ENCODE measurements at places on chromosomes 11 and 22. TPM values are rescaled to one million over a fixed set of nuclear protein-coding genes. Genes with fewer than 3 reads are reported as not detected.

DNA sequence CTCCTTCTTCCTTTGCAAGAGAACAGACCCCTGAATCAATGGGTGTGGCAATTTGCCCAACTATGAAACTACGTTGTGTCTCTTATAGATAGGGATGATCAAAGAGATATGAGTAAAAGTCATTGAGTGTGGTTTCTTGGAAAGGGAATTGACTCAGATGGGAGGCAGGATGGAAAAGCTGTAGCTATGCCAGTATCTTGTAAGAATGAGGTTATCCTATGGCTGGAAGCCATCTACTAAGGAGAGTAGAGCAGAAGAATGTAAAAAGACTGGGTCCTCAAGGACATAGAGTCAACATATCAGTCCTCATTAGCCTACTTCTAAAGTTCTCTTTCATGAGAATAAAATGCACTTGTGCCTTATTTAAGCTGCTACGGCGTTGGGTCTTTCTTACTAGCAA is 78.9 kb upstream of the POU2AF2 start:
- H3K4me1 ChIP-seq, result no peaks in the 10 kb centered on the region
- no peaks in the 10 kb centered on the region for H3K36me3 ChIP-seq
- DNase-seq, result no peak
- H3K4me3 ChIP-seq, result no peak overlapping the region
- no peak overlapping the region for H3K27ac ChIP-seq
- no peaks in the 10 kb centered on the region for H3K27me3 ChIP-seq

DNA sequence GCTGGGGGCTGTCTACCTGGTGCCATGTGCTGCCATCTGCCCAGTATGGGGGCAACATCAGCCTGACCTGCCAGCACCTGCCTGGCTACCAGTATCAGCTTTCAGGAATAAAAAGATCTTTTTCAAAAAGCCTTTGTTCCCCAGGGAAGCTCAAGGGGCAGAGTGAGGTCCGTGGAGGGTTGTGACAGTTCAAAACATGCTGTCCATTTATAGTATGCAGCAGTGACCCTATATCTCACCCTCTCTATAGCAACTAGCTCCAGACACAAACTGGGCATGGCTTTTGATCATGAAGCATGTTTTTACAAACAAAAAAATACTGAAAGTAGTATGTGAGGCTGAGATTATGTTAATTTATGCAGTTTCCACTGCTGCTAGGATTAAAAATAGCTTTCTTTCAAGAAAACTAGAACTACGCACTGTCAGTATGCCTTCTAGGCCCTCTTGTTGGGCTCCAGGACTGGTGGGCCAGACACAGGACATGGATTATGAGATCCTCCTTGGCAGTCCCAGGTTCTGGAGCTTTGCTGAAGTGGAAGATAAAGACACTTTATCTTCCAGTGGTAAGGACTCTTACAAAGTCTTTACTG is 23.4 kb downstream of the NAV2 start:
- peak overlapping the region; percentile 36 for H3K27ac ChIP-seq
- no peak for DNase-seq
- H3K27me3 ChIP-seq, result no peaks in the 10 kb centered on the region
- no peaks in the 10 kb centered on the region for H3K36me3 ChIP-seq
- peaks cover 61% of the 10 kb centered on the region for H3K4me1 ChIP-seq
- H3K4me3 ChIP-seq, result no peak overlapping the region

GRCh38 chr11:29319210-29319609 is 697.6 kb downstream of the KCNA4 start:
- H3K36me3 ChIP-seq, result no peaks in the 10 kb centered on the region
- H3K4me3 ChIP-seq, result no peak overlapping the region
- H3K27me3 ChIP-seq, result no peaks in the 10 kb centered on the region
- no peak for DNase-seq
- H3K4me1 ChIP-seq, result no peaks in the 10 kb centered on the region

DNA sequence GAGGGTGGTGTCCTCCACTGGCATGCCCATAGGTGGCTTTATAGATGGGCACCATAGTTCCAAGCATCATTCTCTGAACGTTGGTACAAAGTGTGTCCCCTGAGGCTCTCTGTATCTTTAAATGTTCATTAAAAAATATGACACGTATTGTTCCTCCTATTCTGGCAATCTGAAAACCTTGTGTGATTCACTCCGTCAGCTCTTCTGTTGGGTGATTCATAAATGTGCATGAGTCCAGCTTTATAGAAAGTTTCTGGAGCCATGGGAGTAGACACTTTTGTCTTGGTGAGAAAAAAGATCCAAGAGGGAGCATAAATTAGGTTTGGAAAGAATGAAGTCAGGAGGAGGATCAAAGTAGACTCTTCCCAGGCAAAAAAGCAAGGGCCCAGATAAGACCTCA is 728.8 kb downstream of the NELL1 start:
- no peak overlapping the region for H3K27ac ChIP-seq
- H3K4me3 ChIP-seq, result no peak overlapping the region
- no peaks in the 10 kb centered on the region for H3K27me3 ChIP-seq
- no peak for DNase-seq
- H3K36me3 ChIP-seq, result no peaks in the 10 kb centered on the region

GRCh38 chr22:38614332-38615063 is 41.7 kb downstream of the FAM227A start:
- H3K36me3 ChIP-seq, result no peaks in the 10 kb centered on the region
- no peaks in the 10 kb centered on the region for H3K27me3 ChIP-seq
- peak overlapping the region; percentile 85 for H3K27ac ChIP-seq
- H3K4me3 ChIP-seq, result no peak overlapping the region
- no peak for DNase-seq

DNA sequence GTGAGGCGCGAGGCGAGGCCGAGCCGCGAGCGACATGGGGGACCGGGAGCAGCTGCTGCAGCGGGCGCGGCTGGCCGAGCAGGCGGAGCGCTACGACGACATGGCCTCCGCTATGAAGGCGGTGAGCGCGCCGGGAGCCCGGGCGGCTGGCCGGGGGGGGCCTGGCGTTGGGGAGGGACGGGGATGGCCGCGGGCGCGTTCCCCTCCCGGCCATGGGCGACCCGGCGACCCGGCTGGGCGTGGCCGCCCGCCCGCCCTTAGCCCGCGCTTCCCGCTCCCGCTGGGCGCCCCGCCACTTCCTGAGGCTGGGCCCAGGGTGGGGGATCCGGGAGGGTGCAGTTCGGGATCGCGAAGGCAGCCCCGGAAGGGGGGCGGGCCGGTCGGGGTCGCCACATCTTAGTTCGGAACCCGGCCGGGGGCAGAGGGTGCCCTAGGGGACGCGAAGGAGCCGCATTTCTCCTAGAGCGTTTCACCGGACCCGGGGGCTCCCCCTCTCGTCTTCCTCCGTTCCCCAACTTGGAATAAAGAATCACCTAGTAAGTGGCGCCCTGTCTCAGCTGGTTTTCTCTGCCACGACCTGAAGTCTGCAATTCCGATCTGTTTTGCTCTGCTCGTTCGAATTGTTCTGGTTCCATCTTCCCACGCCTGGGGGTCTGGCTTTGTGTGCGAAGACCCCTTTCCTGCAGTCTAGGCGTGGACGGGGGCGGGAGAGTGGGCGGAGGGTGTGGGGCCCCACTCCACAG is 536 bp downstream of the YWHAH start:
- peaks cover 14% of the 10 kb centered on the region for H3K36me3 ChIP-seq
- H3K27ac ChIP-seq, result peak overlapping the region; percentile 100
- peaks cover 56% of the 10 kb centered on the region for H3K4me1 ChIP-seq
- DNase-seq, result peak; percentile 65
- H3K27me3 ChIP-seq, result no peaks in the 10 kb centered on the region

DNA sequence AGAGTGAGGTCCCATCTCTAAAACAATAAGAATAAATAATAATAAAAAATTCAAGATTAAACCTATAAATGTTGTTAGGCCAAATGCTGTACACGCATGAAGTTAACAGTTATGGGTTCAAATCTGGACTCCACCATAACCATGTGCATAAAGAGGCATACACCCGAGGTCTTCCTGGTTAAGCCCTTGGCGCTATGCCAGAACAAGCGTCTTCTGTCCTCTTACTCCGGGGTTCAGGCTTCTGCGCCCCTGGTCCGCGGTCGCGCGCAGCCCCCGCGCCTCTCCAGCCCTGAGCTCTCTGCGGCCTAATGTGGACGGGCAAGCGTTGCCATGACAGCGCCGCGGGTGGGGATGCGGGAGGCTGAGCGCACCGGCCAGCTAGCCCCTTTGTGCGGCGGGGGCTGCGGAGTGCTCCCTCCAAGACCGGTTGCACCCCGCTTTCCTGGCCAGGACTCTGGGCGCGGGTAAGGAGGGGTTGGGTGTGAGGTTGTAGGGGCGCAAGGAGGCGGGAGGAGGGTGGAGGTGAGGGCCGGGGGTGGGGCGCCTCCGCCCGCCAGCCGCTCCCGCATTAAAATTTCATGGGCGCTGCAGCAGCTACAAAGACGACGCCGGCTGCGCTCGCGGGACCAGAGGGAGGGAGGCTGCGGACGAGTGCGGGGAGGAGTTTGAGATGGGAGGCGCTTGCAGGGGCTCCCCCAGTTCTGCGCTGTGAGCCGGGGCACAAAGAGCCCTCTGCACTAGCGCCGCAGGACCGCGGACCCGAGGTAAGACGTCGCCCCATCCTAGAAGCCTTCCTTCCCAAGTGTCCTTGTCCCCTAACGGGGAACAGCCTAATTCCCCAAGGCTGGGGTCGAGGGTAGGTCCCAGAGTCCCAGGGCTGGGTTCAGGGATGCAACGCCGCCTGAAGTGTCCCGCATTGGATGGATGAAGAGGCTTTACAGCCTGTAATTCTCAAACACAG is at the start of gene MIAT:
Gene MIAT, plus strand, starts transcription at position 698 of the 961 bp plus-strand sequence.
- peaks cover 26% of the 10 kb centered on the region for H3K4me1 ChIP-seq
- peak within 1 kb of the TSS; percentile 56 for H3K4me3 ChIP-seq
- no peak within 1 kb of the TSS for H3K27ac ChIP-seq
- peaks cover 98% of the 10 kb centered on the region for H3K27me3 ChIP-seq

GRCh38 chr11:115349335-115350017 is 154.7 kb downstream of the CADM1 start:
- H3K27me3 ChIP-seq, result no peaks in the 10 kb centered on the region
- no peaks in the 10 kb centered on the region for H3K36me3 ChIP-seq
- no peak overlapping the region for H3K27ac ChIP-seq

- H3K27ac ChIP-seq, result no peak overlapping the region
- no peaks in the 10 kb centered on the region for H3K4me1 ChIP-seq
- H3K27me3 ChIP-seq, result no peaks in the 10 kb centered on the region
- H3K36me3 ChIP-seq, result no peaks in the 10 kb centered on the region
- DNase-seq, result no peak
- H3K4me3 ChIP-seq, result no peak overlapping the region
Observed at GRCh38 chr11:36775130-36775529, 177.1 kb upstream of the RAG2 start.

DNA sequence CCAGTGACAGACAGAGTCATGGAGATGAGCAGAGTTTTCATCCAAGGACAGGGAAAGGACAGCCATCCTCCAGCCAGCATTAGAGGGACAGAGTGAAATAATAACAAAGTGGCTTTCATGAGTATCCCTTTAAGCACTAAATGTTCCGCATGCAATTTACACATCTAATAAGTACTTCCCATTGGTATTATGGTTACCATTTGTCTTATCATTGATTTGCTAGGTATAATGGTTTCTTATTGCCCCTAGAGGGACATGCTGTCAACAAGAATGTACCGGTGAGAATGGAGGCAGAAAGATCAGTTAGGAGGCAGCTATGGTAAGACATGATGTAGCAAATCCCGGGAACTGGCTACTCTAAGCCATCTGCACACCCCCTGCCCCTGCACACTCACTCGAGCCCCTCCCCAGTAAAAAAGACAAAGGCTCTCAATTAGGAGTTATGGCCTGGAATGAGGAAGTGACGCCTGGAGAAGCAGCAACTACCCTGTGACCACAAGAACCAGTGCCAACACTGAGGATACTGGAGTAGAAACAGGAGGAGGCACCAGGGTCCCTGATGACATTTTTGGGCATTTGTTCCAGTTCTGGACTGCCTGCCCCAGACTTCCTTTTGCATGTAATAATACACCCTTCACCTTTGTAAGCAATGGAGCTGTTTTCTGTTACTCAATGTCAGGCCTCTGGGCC is 30.2 kb upstream of the HMGXB4 start:
- H3K27me3 ChIP-seq, result peaks cover 87% of the 10 kb centered on the region
- DNase-seq, result no peak

DNA sequence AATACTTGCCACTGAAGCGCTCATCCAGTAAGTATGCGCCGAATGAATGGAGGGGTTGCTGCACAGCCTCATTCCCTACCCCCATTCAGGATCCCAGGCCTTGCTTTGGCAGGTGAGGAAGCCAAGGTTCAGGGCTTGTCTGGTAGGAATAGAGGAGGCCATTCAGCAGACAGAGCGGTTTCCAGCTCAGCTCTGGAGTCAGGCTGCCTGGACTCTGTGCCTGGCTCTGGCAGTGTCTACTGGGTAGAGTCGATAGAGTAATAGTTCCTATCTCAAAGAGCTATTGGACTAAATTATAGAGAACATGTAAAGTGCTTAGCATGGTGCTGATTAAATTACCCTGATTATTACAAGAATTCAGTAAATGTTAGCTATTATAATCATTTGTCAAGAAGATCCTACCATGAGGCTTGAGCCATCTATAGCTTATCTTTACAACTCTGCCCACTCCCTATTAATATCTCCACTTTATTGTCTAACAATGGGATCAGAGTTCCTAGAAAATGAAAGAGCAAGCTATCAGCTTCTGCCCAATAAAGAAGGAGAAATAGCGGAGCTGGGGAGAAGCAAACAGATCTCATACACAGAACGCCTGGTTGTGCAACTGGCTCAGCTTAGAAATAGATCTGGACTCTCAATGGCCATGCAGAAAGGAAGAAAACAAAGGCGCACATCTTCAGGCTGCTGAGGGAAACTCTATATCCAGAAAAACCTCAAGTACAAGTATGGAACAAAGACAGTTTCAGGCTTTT is 6.6 kb upstream of the SNX32 start:
- no peaks in the 10 kb centered on the region for H3K4me1 ChIP-seq
- DNase-seq, result no peak
- H3K4me3 ChIP-seq, result no peak overlapping the region
- peaks cover 3% of the 10 kb centered on the region for H3K27me3 ChIP-seq
- H3K36me3 ChIP-seq, result no peaks in the 10 kb centered on the region
- H3K27ac ChIP-seq, result no peak overlapping the region

DNA sequence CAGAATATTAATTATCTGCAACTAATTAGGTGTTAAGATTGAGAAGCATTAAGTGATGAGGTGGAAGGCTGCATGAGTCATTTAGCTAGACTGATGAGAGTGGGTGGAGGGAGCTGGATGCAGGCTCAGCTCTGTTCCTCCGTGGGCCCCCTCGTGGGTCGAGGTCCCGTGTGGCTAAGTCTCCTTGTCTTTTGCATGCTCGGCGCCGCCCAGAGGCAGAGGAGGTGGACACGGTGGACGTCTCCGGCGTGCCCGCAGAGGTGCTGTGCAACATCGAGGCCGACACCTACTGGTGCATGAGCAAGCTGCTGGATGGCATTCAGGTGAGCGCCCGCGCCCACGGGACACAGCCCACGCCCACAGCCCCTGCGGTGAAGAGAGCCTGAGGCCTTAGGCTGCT is 211.6 kb downstream of the TBC1D22A start:
- H3K27me3 ChIP-seq, result no peaks in the 10 kb centered on the region
- H3K27ac ChIP-seq, result no peak overlapping the region
- peaks cover 20% of the 10 kb centered on the region for H3K36me3 ChIP-seq
- H3K4me3 ChIP-seq, result no peak overlapping the region
- no peak for DNase-seq

Gene MAJIN
- not detected for total RNA-seq

Gene CDC42BPG
- total RNA-seq, result 1.1 TPM

Gene NELL1
- total RNA-seq, result not detected

Gene BACE1-AS
- total RNA-seq, result 10.3 TPM

Gene GRK2
- total RNA-seq, result 53.8 TPM

Gene CNTF
- 0.93 TPM for total RNA-seq

Gene ELFN2
- total RNA-seq, result not detected

Gene PANX3
- total RNA-seq, result not detected
